Stimulated activated CD4-positive, alpha-beta T cell treated with anti-CD3 and anti-CD28 coated beads, Interleukin-2, amount 100 ng/mL, for 4 hours (primary cell): ENCODE measurements at places on chromosomes 3 and 15.

GRCh38 chr3:191461113-191461595, at the start of gene PYDC2:
Gene PYDC2 (plus strand): TSS chr3:191461163. CDS start chr3:191461163, 0 bp downstream.
- DNase-seq, result no peak

- DNase-seq, result peak; percentile 84
Observed at GRCh38 chr3:50246517-50246954, 10.5 kb downstream of the GNAI2 start.

DNA sequence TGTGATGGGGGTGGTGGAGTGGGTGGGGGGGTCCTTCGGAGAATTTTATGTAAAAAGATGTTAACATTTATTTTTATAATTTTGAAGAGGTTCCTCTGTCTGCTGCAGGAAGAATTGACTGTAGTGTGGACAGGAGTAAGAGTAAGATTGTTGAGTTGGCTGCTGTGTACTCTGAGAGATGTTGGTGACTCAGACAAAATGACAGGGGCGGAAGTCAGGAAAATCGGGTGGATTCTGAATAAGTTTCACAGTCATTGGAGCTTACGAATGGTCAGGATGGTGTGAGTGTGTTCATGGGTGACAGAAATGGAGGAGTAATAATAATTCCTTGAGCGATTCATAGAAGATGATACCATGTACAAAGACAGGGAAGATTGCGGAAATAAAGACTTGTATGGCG, 420.0 kb downstream of the ROBO2 start:
- no peak for DNase-seq

- no peak for DNase-seq
Observed at GRCh38 chr15:101100118-101100517, 151.7 kb downstream of the CHSY1 start.

- DNase-seq, result no peak
Observed at GRCh38 chr3:21054064-21054463, 696.9 kb downstream of the ZNF385D start.

- no peak for DNase-seq
Observed at GRCh38 chr3:58037141-58037910, 29.1 kb downstream of the FLNB start.

DNA sequence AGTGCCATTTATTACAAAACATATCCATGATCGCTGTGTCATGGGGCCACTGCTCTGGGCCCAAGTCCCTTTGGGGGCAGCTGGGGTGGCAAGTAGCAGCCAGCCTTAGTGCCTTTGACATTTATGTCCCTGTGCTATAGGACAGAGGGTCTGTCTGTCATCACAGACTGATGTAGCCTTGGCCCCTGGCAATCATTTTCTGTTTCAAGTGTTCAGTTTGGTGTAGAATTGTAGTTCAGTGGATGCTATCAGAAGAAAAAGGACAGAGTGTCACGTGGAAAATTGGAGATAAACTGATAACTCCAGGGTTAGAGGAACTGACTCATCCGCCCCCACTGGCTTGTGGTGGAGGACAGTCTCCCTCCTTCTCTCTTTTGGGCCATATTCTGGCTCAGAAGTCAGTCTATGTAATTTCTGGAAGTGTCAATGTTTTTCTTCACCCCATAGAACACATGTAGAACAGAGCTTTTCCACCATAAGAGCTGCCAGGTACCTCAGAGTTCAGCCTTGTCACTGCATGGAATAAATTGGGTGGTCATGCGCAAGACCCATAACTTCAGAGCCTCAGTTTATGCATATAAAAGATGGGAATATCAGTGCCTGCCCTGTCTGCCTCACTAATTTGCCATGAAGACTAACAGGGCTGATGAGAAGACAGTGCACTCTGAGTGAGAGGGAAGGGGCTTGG, 4.5 kb upstream of the MRPS22 start:
- DNase-seq, result no peak

- no peak for DNase-seq
Observed at GRCh38 chr15:90677807-90678790, 39.0 kb upstream of the BLM start.

- DNase-seq, result no peak
Observed at GRCh38 chr15:56869573-56869972, 48.9 kb upstream of the TCF12 start.

DNA sequence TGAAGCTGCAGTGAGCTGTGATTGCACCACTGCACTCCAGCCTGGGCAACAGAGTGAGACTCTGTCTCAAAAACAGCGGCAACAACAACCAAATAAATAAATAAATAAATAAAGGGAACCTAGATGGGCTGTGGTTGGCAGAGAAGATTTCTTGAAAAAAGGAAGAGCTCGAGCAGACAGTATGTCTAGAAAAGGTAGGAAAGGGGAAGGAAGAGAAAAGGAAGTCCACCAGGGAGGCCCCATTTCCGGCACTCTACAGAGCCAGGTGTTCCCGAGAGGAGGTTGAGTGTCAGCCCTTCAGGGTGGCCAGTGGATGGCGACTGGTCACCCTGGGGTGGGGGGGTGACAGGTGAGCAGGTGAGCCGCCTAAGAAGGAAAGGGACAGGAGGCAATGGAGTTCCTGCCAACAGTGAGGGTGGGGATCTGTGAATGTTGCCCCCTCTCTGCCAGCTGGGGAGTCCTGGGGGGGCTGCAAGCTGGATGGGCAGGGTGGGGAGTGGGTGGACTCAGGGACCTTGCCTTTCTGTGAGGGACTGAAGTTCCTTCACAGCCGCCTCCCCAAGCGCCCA, 14.8 kb downstream of the PAQR5 start:
- no peak for DNase-seq

GRCh38 chr15:45417303-45417950, 39.1 kb upstream of the GATM start:
- DNase-seq, result no peak

GRCh38 chr3:107953722-107954121, 137.1 kb downstream of the CD47 start:
- no peak for DNase-seq

GRCh38 chr3:151398895-151399294, 14.3 kb upstream of the P2RY12 start:
- no peak for DNase-seq
